ENCODE measurements at places on chromosomes 12 and 14.
A peak's percentile ranks its signal among the peaks of the same experiment; 100 is the strongest.

DNA sequence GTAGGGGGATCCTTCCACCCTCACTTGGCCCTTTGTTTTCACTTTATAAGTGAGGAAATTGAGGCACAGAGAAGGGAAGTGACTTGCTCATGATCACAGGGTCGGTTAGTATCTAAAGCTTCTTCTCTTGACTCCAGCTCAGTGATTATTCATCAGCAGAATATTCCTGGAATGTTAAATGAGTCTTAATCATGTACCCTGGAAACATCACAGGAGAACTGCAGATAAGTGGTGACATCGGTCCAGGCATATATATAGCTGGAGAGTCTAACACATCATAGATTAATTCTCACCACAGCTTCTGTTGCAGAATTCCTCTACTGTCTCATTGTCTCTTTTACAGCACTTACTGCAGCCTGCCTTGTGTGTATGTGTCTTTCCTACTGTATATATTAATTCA is 69.9 kb downstream of the PAH start:
- no peak for DNase-seq

DNA sequence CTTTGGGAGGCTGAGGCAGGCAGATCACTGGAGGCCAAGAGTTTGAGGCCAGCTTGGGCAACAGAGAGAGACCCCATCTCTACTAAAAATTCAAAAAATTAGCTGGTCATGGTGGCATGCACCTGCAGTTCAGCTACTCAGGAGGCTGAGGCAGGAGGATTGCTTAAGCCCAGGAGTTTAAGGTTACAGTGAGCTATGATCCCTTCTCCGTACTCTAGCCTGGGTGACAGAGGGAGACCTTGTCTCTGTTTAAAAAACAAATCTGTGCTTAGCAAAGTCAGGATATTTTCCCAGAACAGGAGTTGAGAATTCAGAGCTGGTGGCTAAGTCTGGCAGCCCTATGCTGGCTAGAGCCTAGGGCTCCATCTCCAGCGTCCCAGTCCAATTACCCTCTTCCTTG is 142.9 kb upstream of the PZP start:
- DNase-seq = no peak

GRCh38 chr12:115941362-115941761 is 336.1 kb downstream of the MED13L start:
- DNase-seq = no peak

DNA sequence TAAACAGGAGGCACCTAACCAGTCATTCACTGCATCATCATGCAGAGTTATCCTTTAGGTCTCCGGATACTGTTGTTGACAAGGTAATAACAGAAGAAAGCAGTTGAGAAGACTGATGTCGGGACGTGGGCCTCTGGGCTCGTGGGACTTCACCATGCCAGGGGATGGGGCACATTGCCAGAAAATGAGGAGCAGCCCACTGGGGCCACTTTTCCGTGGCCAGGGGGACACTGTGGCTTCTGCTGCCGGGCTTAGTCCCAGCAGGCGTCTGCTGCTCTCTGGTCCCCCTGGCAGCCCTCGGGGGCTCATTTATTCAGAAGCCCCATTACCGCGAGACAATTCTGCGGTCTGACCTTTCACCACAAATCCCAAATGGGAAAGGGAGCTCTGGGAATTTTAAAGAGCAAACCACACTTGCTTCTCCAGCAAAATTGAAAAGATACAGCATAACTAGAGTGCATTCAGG is 201.2 kb downstream of the DAD1 start:
- DNase-seq = no peak

DNA sequence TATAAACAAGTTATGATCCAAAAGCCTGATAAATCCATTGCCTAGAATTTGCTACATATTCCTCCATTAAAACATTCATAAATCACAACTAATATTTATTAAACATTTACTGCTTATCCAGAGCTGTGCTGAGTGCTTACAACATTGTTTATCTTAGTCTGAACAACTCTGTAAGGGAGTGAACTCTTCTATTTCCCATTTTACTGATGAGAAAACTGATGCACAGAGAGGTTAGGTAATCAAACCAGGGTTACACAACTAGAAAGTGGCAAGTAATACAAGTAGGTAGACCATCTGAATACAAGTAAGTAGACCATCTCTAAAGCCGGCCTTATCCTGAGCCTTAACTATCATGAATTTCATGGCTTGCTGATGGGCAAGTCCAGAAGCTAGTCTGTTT is 39.5 kb downstream of the WASHC3 start:
- no peak for DNase-seq

GRCh38 chr12:6332459-6332858 is 9.4 kb downstream of the TNFRSF1A start:
- DNase-seq = no peak

DNA sequence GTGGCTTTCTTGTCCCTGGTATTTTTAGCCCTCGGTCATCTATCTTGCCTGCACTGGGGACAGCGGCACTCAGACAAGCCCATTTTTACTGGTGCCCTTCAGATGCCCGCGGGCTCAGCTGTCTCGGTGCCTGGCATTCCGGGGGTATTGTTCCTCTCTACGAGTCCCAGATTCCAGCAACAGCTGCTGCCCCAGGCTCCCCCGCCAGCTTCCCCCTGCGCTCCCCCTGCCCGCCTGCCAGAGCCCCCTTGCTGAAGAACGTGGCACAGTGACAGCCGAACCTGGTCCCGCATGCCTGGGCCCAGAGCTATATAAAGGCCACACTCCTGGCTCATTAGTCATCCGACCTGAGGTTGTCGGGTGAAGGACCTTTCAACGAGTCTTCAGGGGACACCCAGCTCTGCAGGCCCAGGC is 10.9 kb upstream of the MYL2 start:
- no peak for DNase-seq

DNA sequence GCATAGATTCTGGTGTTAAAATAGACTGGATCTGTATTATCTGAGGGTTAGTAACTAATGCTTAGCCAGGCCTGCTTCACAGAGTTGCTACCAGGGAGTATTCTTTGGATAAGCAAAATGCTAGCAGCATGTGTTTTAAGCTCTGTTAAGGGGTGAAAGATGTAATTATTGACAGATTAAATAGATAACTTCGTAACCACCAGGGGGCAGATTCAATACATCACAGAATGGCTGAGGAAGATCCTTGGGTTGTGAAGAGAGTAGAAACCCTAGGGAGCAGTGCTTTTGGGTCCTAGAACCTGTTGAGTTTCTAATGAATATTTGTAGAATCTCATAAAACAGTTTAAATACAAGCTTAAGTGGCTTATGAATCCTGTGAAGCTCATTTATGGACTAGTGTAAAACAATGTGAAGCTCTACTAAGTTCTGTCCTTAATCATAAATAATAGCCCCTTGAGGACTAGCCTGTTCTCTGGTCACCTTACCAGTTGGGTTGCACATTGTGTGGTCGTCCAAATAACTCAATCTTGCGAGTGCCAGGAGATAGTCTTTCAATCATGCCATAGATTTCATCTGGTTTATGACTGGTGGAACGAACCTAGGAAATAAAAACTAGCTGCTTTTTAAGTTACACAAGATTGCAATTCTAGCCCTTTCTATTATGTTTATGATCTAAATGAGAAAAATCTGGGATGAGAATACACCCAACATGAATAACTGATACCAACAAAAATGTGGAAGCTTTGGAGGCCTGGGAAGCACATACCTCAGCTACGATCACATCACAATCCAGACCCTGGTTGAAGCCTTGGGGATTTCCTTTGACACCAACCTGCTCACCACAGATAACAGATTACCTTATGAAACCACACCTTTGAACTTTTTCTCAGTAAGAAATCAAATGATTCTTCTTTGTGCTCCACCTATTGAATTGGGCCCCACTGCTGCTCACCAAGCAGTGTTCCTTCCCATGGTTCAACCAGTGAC is 12.3 kb downstream of the METTL3 start:
- no peak for DNase-seq

GRCh38 chr12:53738406-53739213 is 11.4 kb upstream of the CALCOCO1 start:
- peak; percentile 47 for DNase-seq

DNA sequence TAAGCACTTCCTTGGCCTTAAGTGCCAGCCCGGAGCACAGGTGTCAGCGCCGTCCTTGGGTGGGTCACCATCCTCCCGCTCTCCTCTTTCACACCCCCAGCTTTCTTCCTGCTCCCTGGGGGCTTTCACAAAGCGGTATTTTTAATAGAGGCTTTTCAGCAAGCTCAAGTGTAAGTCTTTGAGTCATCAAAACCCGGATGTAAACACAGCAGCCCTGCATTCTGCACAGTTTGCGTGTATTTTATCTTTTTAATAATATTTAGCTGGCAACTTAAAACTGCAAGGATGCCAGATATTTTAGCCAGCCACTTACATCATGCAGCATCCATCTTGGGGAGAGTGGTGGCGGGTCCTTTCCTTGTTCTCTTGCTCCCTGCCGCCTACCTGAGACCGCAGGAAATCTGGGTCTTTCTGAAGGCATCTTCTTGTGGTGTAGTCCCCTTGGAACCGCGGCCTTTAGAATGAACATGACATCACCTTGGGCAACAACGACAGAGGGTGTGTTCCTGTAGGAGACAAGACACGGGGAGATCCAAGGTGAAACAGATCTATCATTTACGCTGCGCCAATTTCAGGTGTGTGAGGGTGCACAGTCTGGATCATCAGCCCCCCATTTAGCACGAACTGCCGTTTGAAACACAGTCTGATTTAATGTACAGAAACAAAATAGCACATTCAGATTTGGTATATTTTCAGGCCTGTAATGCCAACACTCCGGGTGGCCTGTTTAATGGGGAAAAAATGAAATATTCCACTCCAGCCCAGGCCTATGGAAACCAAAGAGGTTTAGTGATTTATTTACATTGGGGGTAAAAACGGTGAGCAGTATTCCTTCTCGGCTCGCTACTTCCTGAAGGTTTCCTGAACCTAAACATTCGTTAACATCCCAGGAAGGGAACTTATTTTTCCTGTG is 12.5 kb upstream of the IRF2BPL start:
- DNase-seq = no peak

DNA sequence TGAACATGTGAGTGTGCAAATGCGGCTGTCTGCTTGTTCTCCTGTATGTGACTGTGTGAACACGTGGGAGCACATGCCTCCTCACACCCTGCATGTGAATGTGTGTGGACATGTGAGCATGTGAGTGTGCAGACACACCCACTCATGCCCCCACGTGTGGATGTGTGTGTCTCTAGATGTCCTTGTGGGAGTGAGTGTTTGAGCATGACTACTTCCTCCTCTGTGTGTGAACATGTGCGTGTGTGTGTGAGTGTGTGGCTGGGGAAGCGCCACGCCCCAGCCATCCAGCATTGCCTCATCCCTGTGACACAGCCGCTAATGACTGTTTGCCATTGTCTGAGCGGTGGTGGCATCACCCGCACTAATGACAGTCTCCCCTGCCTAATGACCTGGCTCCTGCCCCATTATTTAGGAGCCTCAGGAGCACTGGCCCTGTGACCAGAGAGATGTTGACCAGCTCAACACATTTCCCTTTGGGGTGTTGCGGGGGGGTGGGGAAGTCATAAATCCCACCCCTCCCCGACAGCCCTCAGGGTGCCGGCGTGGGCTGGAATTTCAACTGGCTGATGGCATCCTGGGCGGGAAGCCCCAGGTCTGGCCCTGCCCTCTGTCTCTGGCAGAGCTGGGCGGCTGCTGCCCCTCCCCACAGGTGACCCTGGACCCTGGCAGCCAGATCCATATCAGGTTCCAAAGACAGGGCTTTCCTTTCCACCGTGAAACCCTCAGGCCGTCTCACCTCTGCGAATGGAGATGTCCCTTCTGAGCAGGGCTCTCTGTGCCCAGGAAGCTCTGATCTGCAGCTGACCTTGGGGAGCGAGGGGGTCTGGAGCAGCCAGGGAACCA is 11.5 kb upstream of the KRT80 start:
- peak; percentile 86 for DNase-seq

- peak; percentile 82 for DNase-seq
Observed at GRCh38 chr12:1796515-1797010, 23.8 kb upstream of the LRTM2 start.

- peak; percentile 80 for DNase-seq
Observed at GRCh38 chr14:101476916-101477553, 84.3 kb upstream of the DIO3 start.

GRCh38 chr14:101444116-101444515 is 117.2 kb upstream of the DIO3 start:
- no peak for DNase-seq

DNA sequence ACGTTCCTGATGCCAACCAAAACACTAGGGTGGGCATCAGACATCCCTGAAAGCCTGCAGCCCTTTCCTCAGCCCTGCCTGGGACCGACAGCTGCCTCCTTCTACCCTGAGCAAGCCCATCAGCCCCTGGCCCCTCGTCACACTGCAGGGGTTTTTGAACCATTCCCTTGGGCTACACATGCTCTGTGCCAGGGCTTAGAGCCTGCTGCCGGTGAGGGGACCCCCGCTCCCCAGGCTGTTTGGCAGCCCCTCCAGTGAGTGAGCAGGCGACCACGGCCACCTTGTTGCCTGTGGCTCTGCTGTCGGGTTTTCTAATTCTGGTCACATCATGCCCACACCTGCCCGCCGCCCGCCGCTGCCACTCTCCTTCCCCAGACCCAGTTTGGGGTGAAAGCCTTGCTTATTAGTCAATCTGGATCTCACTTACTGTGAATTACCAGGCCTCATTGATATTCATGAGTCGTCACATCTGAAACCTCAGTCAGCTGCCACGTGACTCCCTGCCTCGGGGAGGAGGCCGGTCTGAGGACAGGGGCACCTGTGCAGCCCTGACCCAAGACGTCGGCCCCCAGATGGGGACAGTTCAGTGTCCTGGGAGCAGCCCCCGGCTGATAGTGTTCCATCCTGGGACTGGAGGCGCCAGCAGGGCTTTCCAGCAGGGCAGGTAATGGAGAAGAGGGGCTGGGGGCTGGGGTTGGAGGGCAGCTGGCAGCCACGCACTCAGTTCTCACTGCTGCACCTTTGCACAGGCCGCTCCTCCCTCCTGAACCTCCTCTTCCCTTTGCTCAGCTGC is 163.0 kb downstream of the RBM19 start:
- no peak for DNase-seq

- no peak for DNase-seq
Observed at GRCh38 chr14:64703395-64704142, 655 bp upstream of the PLEKHG3 start.

DNA sequence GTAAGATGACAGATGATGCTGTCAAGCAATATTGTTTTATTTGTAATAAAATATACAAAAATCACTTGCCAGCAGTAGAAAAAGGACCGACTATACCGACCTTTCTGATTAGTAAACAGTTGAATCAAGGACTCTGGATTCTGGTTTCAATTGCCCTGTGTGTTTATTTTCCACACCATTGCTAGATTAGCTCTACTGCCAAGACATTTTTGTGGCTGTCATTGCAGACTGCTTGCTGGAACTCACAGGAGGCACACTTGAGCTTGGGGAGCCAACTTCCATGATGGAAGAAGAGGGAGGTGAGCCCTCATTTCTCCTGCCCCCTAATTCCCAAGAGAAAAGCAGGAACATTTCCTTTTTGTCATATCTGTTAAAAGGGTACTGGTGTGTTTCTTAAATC is 51.3 kb downstream of the MAPKAPK5 start:
- DNase-seq = no peak

GRCh38 chr12:5503774-5504173 is 71.9 kb downstream of the NTF3 start:
- DNase-seq = peak; percentile 84

All from mucosa of descending colon (tissue), 3 donors.